Erythroblast (primary cell): ENCODE measurements at places on chromosomes 2 and 18.
A peak's percentile ranks its signal among the peaks of the same experiment; 100 is the strongest.

DNA sequence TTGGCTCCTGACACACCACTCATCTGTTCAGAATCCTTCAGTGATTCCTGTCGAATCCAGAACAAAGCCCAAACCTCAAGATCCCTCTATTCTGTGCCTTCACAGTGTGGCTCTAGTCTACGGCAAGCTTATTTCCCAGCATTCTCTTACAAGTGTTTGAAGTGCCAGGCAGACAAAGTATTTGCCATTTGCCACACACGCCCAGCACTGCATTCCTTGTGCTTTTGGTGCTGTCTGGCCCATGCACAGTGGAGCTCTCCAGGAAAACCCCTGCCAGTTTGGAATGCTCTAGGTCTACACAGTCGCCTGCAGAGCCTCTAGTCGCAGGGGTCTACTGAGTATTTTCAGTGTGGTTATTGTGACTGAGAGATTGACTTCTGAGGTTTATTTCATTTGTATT, 258.6 kb upstream of the RAB12 start:
- no peak for DNase-seq

- no peak for DNase-seq
These were observed 1257.0 kb upstream of the GYPC start for GRCh38 chr2:125398738-125399524.

DNA sequence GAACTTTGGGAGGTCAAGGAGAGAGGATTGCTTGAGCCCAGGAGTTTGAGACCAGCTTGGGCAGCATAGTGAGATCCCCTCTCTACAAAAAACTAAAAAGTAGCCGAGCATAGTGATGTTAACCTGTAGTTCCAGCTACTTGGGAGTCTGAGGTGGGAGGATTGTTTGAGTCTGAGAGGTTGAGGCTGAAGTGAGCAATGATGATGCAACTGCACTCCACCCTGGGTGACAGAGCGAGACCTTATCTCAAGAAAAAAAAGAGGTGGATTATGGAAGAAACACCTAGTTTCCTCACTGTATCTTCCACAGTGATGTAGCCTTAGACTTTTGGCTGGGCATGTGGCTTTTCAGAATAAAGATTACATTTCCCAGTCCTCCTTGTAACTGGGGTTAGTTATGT, 237.2 kb upstream of the SPRED2 start:
- DNase-seq: no peak

- DNase-seq: peak; percentile 19
These were observed 621 bp upstream of the KCNS3 start for GRCh38 chr2:17877811-17878280.

DNA sequence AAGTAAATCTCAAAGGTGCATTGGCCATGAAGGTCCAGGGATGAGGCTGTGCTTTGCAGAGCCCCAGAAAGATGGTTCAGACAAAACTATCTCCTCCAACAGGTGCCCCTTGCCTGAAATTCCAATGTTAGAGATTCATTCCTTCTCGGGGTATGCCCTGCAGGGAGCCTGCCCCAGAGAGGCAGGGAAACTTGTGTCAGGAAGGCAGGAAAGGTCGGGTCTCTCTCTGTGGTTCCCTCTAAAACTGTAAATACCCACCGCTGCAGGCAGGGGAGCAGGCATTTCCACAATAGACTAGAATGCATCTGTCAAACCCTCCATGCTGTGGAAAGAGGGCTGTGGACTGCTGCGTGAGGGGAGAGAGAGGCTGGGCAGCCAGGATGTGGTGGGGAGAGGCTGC, 207.8 kb upstream of the SMAD2 start:
- DNase-seq: no peak

- peak; percentile 42 for DNase-seq
These were observed 29.3 kb downstream of the SERPINE2 start for GRCh38 chr2:224009605-224010315.

- DNase-seq: peak; percentile 12
These were observed 110.2 kb downstream of the MDH1 start for GRCh38 chr2:63698786-63699548.

- DNase-seq: no peak
These were observed 53.4 kb upstream of the LINC00305 start for GRCh38 chr18:64202210-64202836.

DNA sequence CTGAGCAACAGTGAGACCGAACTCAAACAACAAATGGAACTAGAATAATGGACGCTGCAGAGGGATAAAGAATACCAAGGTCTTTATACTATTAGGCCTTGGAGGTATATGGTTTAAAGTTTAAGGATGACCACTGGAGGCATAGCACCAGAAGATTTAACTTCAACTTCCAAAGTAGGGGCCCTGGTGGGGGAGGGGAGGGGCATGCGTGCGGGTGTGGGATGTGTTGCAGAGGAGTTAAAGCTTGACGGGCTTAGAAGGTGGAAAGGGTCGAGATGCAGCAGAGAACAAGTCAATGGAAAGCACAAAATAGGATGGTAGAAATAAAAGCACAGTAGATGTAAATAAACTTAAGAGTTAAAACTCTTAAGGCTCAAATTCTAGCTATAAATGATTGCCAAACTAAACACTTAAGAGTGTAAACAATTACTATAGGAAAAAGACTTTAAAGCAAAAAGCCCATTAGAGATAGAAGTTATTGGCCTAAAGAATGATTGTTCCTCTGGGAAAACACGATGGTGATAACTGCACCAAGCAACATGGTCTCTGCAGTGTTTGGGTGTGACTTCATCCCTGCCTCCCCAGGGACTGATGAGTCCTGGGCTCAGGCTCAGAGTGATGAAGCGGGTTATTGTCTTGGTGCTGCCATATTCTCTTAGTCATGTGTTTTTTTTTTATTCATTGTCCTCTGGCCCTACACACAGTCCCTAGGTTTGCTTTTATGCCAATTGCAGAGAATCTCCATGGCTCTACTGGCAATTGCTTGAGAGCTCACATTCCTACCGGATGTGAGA, 13.0 kb downstream of the RRM2 start:
- DNase-seq: no peak

DNA sequence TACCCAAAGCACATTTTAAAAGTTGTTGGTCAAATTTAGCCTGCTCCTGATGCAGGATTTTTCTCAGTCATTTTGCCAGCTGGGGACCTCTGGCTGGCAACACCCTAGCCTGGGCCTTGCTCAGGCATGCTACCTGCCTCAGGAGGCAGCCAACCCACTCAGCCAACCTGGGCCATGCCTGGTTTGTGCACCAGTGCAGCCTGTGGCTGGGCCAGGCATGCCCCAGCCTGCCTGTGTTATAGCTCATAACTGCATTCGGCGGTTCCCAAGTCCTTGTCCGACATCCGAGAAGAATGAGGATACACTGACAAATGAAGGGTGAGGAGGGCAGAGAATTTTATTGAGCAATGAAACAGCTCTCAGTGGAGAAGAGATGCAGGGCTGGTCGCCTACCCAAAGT, 608.0 kb downstream of the SUCLG1 start:
- DNase-seq: no peak

DNA sequence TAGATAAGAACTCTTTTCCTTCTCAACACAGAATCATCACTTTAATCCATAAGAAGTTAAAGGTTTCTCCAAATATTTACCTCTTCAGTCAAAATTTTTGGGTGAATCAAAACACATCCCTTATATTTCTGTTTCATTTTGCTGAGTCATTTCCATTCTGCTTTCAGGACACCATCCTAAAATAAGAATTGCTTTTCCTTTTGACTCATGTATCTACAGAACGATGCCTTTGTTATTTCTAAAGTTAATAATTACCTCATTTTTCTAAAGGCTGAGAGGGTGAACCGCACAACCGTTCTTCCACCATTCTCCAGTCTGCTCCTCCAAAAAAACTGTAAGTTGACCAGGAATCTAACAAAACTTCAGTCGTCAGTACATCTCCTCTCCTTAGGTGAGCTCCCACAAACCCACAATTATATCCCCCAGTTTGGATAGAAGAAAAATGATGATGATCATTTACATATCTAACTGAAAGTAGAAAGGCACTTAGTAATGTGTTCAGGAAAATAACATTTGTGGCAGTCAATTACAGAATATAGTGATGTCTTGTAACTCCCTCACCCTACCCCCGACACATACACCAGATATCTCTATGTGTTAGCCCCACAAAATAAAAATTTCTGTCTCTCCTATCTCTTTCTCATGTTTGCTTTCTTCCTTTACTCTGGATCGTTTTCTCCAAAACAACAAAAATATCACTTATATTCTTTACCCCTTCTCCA, 162.5 kb downstream of the RAD51AP2 start:
- no peak for DNase-seq

DNA sequence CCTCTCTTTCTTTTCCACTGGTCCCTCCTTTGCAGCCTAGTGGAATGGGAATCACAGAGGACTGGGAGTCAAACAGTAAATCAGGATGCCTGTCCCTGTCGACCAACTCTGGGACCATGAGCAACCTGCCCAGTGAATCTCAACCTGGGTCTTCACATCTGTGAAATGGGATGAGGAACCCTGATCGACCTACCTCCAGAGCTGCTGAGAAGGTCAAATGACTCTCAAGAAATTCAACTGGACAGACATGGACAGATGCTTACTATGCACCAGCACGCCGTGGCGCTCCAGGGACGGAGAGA, 73.3 kb upstream of the TAF1B start:
- DNase-seq: no peak

- peak; percentile 25 for DNase-seq
These were observed 48.7 kb upstream of the MSH2 start for GRCh38 chr2:47354013-47354847.

GRCh38 chr2:181054256-181054655, 73.9 kb downstream of the UBE2E3 start:
- no peak for DNase-seq

GRCh38 chr2:227022608-227023007, 141.4 kb downstream of the COL4A4 start:
- no peak for DNase-seq

GRCh38 chr2:99597616-99598015, 107.8 kb upstream of the REV1 start:
- DNase-seq: no peak

GRCh38 chr18:56235071-56235470, 403.3 kb downstream of the TXNL1 start:
- no peak for DNase-seq

- no peak for DNase-seq
These were observed 105.5 kb downstream of the ZEB2 start for GRCh38 chr2:144414324-144414845.

- no peak for DNase-seq
These were observed 84.5 kb downstream of the ADD2 start for GRCh38 chr2:70683455-70683854.

DNA sequence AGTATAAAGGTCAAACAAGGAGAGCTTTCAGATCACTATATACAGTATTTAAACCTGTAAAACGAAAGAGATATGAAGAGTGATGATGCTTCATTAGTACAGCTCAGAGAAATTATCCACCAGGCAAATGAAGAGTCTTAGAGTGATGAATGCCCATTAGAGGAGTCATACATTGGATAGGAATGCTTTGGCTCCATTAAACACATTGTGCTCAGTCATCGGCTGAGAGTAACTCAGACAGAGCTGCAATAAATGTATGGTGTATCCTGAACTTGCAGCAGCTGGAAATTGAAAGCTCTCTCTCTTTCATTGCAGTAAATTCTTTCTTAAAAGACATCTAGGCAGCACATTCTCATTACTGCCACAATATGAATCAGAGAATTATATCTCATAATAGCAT, 340.8 kb upstream of the SPHKAP start:
- DNase-seq: no peak

- no peak for DNase-seq
These were observed 17.8 kb upstream of the BMP10 start for GRCh38 chr2:68889021-68889420.

DNA sequence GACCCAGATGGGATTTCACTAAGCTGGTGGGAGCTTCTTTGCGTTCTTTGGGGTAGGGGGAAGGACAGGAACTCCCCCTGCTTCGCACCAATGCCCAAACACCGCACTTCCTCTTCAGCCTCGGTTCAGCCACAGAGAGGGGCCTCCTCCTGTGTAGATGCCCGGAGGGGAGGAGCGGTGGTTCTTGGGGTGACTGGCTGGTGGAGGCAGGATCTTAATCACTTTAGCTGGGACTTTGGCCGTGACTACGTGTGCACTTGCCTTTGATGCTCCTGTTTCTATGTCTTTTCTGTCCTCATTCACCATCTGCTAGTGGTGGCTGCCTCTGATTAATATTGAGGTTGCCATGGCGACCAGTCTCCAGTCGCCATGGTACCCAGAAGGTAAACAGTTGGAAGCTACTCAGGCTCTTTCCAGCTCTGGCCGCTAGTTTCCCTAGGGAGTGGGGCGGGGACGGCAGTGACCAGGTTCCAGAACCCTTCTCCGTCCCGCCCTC, 1.9 kb downstream of the CNGA3 start:
- DNase-seq: no peak

GRCh38 chr18:11521853-11522252, 87.5 kb upstream of the SLC35G4 start:
- DNase-seq: no peak

GRCh38 chr2:221370076-221370856, 201.8 kb downstream of the EPHA4 start:
- DNase-seq: no peak

DNA sequence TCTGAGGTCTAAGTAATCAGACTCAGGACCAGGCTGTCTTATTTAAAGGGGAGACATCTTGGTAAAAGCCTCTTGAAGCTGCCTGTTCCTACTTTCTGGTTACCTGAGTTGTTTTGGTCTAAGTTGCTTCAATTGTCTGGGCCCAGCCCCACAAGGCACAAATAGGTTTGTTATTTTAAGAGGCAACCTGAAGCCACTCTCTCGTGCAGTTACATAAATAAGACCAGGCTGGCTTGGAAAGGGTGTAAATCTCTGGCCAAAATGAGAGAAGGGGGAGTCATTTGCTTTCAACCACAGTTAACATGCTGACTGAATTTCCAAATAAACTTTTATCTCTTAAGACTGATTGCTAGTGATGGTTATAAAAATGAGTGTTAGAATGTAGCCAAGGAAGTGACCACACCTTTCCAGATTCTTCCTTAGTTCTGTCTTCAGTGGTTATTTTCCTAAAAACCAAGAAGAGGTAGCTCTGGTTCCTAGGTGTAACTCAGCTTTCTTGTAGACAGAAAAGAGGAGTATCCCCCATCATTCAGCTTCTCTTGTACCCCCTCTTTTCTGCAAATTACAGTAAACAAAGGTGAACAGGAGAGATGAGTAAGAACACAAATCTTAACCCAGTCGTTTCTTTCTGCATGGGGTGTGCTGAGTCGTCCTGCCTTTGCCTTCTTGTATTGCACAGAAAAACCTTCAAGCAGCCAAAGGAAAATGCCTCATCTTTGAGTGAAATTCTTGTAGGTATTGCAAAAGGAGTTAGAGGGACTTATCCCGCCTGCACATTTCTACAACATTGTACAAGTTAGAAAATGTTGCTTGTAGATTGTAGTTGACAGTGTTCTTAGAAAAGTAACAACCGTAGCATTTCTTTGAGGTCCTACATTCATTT, 161.5 kb upstream of the NT5C1B start:
- no peak for DNase-seq

- no peak for DNase-seq
These were observed 37.9 kb downstream of the KCNIP3 start for GRCh38 chr2:95334916-95335641.

GRCh38 chr2:202400941-202401340, 24.8 kb downstream of the BMPR2 start:
- no peak for DNase-seq
